HEK293T (cell line): ENCODE measurements at places on chromosomes 7 and 10.
A peak's percentile ranks its signal among the peaks of the same experiment; 100 is the strongest.

GRCh38 chr10:25174461-25175230 lies at the start of gene GPR158:
Gene GPR158 (plus strand): TSS chr10:25175001. CDS start chr10:25175421, 420 bp downstream.
- DNase-seq: peak; percentile 91

DNA sequence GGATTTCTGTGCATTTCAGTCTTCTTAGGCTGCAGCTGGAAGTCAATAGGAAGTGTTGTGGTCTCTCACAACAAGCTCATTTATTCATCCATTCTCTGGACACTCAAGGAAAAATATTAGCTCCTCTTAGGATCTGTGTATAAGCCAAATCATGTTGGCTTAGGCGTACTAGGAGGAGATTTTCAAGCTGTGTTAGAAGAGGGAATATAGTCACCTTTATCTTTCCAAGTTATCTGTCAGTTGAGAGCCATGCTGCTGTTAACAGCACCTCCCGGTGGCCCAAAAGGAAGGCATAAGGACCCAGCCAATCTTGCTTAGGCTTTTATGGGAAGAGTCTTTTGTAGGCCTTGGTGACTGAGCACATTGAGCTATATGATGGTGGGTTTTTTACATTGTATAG lies 220.0 kb downstream of the LRMDA start:
- peak; percentile 36 for DNase-seq

DNA sequence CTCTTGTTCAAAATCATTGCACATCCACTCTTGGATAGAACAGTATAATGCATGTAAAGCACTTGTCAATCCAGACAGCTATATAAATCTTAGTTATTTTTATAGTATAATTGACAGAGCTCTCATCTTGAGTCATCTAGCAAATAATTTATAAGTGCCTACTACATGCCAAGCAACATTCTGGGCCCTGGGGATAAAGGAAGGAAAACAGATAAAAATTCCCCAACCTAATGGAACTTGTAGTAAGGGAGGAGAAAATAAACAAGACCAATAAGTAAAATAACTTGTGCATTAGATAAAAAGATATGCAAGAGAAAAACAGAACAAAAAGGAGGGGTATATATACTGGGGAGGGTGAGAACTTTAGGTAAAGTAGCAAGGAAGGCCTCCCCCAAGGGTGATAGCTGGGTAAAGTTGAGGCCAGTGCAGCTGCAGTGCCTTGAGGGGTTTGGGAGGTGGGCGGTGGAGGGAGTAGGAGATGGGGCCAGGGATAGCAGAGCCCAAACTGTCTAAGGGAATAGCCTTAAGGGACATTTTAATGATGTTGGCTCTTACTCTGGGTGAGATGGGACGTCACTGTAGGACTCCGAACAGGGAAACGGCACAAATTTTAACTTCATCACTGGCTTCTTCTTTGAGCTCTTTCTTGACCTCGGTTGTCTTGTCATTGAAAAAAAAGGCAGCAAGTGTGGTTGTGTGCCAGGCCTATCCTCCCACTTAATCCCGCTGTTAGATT lies 79.3 kb upstream of the SEC61G start:
- no peak for DNase-seq

DNA sequence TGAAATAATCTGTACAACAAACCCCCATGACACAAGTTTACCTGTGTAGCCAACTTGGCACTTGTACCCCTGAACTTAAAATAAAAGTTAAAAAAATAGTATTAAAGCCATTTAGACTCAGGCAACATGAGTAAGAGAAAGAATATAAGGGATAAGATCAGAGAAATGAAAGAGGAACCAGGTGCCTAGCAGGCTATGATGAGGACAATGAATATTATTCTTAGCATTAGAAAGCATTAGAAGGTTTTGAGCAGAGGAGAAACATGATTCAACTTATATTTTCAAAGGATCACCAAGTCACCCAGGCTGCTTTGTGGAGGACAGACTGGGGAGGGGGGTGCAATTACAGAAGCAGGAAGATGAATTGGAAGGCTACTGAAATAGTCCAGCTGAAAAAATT lies 48.1 kb upstream of the TES start:
- DNase-seq: no peak

GRCh38 chr10:78729800-78730199 lies 339.0 kb upstream of the ZMIZ1 start:
- DNase-seq: no peak

DNA sequence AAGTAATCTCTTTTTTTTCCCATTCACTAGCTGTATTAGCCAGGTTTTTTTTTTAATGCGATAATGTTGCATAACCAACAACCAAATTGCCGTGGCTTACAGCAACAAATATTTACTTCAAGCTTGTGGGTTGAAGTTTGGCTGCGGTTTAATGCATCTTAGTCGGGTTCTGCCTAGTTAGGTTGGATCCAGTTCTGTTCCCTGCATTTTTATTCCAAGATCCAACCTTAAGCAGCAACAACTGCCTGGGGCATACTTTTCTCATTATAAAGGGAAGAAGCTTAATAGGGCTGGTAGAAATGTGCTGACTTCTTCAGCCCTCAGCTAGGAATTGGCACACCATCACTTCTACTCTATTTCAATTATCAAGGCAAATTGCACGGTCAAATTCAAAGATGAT lies 1115.5 kb upstream of the AUTS2 start:
- no peak for DNase-seq

- DNase-seq: no peak
Observed at GRCh38 chr7:78112488-78112887, 313.9 kb downstream of the PHTF2 start.

DNA sequence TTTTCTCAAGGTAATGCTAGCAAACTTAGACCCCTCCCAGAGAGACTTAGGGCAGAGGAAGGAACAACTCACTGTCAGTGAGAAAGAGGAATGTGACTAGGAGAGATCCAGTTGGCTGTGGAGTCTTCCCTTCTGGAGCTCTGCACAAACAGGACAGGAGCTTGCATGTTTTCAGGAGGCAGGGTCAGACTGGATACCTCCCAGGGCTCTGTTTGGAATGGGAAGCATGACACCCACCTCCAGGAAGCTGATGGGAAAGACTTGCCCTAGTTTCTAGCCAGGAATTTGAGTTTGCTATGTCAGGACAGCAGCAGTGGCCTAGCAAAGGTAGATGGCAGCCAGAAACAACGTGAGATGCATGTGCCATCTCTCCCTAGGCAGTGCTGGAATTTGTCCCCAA lies 40.6 kb downstream of the GHRHR start:
- no peak for DNase-seq

GRCh38 chr7:149291036-149291780 lies 29.2 kb downstream of the ZNF783 start:
- DNase-seq: no peak

DNA sequence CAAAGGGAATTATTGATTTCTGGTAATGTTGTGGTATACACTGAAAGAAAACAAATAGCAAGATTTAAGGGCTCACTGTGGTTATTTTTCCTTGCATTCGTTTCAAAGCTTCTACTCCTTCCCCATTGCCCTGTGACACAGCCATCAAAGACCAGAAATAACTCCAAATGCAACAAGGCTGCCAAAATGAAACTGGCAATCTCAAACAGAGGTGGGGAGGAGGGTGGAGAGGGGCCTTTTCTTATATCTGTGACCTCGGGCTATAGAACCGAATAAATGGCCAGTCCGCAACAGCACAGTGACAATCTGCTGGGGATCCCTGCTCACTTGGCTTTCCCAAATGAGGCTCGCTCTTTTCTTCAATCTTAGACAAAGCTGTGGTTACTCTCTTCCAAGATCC lies 17.4 kb upstream of the SPOCK2 start:
- no peak for DNase-seq

DNA sequence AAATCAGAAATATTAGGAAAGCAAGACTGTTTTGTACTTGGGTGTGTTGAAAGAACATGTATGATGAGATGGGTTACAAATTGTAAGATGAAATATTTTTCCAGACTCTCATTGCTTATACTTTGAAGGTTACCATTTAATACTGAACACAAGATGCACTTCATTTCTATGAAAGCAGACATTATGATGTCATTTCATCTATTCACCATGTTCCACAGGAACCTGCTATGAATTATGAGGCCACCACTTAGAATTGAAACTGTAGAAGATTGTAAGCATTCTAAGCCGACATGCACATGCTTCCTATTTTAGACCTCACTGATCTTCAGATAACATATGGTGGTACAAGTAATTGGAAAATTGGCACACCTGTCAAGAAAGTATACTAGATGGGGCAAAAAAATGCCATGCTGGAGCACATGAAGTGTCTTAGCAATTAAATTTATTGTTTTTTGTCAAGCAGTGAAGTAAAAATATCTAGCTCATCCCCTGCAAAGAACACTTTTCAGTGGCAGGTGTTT lies 195.0 kb downstream of the PHF14 start:
- no peak for DNase-seq

DNA sequence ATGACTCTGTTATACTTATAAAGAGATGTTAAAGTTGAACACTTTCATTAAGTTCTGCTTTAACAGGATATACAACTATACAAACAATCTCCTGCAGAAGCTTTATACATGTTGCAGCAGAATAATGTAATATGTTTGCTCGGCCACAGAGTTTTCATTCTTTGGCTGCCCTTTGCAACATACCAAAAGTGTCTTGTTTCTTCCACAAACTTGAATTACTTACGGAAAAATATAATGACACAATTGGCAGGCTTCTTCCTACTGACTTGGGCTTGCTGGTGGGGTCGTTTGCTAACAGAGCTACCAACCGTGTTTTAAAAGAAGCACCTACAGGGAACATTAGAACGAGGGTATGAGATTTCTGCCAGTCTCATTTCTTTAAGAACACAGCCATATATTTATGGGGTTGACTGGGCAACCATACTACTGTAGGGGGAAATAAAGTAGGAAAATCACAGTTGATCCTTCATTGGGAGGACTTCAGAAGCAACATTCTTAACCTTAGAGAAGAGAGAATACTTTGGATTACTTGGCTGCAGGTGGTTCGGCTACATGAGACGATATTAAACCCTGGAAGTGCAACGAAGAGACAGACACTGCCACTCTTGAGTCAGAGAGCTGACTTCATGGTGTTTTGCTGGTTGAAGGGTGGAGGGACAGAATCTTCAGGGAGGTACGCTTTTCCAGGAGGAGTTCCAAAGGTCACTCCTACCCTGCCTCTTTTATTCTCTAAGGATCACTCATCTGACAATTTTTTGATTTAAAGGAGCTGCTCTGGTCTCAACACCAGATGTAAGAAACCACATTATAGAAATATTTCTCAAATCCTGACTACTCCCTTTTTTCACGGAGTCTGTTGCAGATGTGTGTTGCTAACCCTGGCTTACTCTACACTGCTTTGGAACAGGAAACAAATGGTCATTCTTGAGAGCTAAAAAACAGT lies 123.9 kb downstream of the SEMA3C start:
- no peak for DNase-seq

- no peak for DNase-seq
Observed at GRCh38 chr10:50152792-50153272, 85.1 kb downstream of the WASHC2A start.

DNA sequence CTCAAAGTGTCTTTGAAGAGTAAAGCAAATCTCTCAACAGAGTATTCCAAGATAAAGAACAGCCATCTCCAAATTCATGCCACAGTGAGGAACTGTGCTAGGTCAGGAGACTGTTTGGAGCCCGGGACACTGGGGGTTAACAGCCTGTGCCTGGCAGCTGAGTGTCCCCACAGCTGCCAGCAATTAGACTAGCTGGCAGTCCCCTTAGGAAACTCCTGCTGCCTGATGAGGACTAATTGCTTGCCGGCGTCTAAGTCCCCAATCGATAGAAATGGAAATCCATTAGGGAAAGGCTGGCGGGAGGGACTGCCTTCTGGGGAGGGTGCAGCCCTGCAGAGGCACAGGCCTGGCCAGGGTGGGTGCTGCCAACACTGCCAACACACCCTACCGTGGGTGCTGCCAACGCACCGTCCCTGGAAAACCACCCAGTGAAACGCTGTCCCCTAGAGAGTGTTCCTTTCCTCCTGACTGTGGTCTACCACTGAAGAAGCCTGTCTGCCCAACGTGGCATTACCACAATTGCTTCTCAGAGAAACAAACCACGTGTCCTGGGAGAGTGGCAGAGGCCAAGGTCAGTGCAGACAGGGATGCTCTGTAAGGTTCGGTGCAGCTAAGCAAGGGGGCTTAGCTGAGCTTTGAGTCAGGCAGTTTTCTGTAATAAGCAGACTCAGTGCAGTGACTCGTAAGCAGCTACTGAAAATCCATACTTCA lies 60.8 kb downstream of the XRCC2 start:
- no peak for DNase-seq
